ENCODE measurements at places on chromosomes 13 and 19.

DNA sequence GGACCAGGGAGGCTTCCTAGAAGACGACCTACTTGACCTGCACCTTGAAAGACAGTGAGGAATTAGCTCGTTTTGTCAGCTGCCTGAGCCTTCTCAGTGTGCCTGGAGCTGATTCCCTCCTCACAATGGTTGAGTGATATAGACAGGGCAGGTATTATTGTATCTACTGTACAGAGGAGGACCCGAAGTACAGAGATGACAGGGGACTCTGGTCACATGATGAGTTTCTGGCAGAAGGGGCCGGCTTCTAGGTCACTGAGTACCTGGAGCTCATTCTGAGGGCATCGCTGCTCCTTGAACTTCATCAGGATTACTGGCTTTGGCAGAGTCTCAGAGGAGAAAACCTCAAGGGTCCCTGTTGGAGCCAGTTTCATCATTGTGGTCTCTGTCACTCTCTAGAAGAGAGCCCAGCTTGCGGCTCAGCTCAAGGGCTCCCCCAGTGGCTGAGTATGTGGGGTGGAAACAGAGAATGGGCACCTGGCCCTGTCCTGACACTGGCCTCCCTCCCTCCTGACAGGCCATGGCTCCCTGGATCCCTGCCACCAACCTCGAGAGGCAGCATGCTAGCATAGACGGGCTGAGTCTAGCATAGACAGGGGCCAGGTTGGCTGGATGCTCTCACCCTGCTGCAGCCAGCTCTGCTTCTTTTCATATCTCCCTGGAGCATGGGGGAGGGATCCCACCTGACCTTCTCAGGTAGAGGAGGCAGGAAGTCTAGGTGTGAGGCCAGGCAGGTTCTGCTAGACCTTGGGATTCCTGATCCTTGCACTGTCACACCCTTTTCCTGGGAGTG is 38.7 kb downstream of the NFIX start:
- DNase-seq, result peak; percentile 22

GRCh38 chr19:16726916-16727315 is 7.3 kb downstream of the NWD1 start:
- no peak for DNase-seq

- no peak for DNase-seq
These were observed 2.8 kb upstream of the ERFL start for GRCh38 chr19:41930926-41931592.

GRCh38 chr13:74171641-74172040 is 37.4 kb upstream of the KLF12 start:
- no peak for DNase-seq

GRCh38 chr13:106373304-106373988 is 162.0 kb downstream of the EFNB2 start:
- no peak for DNase-seq

DNA sequence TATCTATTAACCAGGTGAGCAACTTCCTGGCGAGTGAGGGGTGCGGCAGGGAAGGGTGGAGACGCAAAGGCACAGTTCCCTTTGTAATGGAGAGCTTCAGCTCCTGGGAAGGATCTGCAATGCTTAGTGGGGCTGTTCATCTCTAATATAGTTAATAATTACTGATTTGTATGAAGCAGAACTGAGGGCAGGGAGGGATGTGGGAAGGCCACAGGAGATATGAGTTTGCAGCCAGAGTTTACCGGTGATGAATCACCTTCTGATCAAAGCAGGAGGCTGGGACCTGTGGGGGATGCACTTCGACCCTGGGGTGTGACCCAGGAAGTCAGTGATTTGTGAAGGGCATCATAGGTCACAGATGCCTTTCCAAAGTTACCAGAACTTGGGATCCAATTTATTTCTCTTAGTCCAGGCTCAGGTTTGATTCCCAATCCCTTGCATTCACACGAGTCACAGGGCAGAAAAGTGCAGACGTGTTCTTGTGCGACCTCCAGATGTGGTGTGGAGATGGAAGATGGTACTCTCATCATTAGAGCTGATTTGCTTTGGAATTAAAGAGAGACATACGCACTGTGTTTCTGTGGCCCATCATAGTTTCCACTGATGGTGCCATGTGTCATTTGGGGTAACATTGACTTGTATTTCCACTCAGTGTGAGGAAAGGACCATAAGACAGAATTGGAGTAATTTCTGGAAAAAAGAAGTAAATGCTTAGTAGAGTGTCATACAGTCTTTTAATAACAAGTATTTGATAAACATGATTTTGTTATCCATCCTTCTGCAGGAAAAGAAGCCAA is 55.0 kb downstream of the LRCH1 start:
- no peak for DNase-seq

DNA sequence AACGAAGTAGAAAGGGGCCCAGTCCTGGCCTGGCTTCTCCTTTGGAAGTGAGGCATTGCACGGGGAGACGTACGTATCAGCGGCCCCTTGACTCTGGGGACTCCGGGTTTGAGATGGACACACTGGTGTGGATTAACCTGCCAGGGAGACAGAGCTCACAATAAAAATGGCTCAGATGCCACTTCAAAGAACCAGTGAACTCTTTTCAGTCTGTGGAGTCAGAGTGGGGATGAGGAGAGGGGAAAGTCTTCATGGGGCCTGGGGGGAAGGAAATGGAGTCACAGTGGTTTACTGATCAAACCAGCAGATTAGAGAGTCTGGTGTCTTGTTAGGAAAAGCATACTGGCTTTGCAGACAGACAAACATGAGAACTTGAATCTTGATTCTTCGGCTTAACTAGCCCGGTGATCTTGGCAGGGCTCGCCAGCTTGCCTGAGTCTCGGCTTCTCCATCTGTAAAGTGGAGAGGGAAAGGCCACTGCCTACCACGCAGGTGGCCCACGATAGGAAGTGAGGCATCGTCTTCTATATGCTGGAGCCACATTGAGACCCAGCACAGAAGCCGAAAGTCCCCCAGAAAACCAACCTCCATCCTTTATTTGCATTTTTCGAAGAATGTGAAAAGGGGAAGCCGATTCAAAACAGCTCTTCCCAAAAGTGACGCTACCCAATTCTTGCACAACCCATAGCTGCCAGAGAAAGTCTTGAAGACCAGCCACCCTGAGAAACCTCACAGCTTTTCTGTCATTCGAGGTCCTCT is at the start of gene FFAR1:
TSS of gene FFAR1 (plus strand) at position 732 of the 759 bp plus-strand sequence. CDS start 3,650 bp downstream, outside the sequence.
- peak; percentile 41 for DNase-seq

DNA sequence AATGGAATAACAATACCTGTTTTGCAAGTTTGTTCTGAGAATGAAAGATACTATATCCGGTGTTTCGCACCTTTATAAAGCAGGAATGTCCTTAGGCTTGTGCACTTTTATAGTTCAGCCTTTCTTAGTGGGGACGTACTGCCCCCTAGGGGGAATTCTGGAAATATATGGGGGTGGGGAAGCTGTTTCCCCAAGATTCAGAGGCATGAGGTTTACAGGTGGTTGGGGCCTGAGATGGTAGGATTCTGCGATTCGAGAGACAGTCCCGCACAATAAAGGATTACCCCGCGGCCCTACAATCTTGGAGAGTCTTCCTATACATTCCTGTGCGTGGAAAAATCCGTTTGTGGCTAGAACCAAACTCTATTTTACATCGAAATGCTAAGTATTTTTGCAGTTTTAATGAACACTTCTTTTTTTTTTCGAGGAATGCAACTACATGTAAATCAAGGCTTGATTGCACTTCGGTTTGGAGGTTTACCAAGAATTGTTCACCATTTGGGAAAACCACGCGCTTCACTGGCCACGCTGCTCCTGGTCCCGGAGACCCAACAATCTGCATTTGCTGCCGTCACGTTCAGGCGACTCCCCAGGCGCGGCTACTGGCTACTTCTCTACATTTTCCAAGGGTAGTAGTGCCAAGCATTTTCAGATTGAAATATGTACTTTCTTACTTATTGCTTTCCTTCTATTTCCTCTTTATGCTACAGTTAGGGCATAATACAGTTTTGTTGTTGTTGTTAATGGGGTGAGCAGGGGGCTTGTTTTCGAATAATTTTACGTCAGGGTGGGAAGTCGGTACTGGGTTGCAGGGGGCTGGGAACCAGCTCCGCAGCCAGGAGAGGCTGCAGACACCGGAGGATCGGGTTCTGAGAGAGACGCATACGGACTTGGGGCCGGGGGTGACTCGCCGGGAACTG is 830 bp downstream of the NEK5 start:
- DNase-seq, result peak; percentile 1

- DNase-seq, result no peak
These were observed 1.7 kb downstream of the FPR1 start for GRCh38 chr19:51749979-51750378.

DNA sequence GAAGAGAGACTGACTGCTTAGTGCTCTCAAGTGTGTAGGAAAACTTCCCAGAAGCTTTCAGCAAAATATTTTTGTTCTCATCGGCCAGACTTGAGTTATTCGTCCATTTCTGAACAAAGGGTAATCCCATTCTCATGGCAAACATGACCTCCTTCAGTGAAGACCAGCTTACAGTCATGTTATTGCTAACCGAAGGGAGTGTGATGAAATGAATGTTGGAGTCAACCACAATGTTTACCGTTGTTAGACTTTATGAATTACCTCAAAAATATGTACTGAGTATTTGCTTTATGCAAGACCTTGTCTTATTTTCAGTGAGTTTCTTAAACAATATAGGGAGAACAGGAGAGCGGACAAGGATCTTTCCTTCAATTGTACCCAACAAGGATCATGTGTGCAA is 228.6 kb downstream of the LMO7 start:
- DNase-seq, result no peak

- no peak for DNase-seq
These were observed 391.8 kb downstream of the FGF9 start for GRCh38 chr13:22062478-22063205.

DNA sequence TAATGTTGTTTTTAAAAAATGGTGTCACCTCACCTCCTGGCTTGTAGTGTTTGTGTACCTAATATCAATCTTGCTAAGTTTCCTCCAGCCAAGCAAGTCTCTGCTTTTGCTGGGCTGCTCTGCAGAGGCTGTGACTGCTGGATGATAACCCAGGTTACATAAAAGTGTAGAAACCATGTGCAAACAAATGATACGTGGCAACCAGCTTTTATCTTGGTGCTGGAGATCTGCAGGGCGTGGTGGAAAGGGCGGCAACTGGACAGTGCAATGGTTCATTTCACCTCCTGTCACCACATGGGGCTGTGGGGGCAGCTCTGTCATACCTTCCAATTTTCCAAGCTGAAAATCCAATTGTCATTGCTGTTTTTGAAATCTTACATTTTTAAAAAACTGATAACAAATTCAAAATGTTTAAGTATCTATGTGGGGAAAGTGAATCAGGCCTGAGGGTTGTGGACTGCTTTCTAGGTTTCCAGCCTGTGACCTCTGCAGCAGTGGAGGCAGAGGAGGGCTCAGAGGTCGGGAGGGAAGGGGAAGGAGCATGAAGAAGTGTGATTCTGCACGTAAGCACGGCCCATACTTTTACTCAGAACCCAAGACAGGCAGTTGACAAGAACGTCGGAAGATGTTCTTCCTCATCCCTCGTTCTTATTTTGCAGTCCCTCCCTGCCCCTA is 9.7 kb downstream of the GPR42 start:
- no peak for DNase-seq

All from stimulated activated naive CD4-positive, alpha-beta T cell treated with Interleukin-2 at 50 U/mL for 16 hours (primary cell).